ENCODE measurements at places on chromosomes 13 and 19.

- no peak for DNase-seq
These were observed 149.4 kb downstream of the STK24 start for GRCh38 chr13:98427331-98427995.

- no peak for DNase-seq
These were observed 849.4 kb downstream of the DACH1 start for GRCh38 chr13:71017607-71018006.

DNA sequence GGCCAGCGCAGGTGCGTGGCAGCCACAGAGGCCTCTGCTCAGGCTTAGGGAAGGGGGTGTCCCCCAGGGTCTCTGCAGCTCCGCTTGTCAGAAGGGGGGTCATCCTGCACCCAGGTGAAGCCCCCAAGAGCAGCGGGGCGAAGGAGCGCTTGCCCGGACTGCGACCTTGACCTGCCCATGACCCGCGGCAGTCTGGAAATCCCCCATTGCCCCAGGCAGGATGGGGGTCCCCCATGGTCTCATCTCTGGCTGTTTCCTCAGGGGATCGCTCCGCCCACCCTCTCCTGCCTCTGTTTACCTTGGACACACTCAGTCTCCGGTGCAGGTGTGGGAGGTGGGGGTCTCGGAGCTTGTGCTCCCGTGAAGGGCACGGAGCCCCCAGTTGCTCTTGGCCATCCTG lies 82.7 kb downstream of the KDM4B start:
- no peak for DNase-seq

DNA sequence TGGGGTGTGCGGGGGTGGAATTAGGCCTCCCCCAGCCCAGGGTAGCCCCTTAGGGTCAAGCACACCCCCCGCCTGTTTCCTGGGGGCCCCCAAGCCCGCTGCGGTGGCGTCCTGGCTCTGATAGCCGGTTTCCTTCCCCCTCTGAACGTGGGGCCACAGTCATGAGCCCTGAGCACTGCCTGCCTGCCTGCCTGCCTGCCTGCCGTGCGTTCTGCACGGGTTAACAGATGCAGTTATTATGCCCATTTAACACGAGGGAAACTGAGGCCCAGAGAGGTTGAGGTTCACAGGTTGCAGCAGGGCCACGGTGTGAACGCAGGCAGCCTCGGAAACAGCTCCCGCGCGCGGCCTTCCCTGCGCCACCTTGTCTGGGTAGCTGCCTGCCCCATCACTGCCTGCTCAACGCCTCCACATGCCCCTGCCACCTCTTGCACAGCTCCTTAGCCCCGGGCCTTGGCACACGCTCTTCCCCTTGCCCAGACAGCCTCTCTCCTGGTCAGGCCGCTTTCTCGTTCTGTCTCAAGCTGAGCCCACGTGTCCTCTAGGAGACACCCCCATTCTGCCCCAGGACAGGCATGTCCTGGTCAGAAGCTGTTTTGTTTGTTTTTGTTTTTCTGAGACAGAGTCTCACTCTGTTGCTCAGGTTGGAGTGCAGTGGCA lies 1.2 kb upstream of the GAMT start:
- DNase-seq = no peak

DNA sequence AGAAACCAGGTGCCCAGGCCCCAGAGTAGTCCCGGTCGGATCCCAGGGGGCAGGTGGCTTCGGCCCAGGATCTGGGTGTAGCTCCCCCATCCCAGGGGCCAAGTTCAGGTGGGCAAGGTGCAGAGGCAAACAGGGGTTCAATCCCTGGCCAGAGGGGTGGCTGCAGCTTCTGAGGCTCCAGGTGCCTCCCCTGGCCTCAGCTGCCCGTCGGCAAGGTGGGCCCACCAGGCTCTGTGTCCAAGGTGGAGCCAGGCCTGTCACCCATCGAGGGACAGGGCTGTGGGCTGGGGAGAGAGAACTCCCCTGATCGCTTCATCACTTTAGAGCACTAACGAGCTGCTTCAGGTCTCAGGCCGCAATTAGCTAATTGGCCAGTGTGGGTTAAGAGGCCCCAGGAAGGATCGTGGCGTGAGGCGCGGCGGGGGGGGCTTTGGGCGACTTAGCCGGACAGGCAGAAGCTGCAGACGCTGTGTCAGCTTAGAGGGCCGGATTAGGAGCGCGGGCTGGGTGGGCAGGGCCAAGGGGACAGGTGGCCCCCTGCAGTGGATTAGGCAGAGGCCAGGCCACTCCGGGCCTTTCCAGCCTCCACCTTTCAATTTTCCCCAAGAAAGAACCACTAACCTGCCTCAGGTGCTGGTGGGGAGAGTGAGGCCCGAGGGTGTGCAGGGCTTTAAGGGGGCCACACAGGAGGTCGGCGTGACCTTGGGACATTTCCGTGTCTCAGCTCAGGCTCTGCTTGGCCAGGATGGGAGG lies 2.8 kb upstream of the RAX2 start:
- no peak for DNase-seq

DNA sequence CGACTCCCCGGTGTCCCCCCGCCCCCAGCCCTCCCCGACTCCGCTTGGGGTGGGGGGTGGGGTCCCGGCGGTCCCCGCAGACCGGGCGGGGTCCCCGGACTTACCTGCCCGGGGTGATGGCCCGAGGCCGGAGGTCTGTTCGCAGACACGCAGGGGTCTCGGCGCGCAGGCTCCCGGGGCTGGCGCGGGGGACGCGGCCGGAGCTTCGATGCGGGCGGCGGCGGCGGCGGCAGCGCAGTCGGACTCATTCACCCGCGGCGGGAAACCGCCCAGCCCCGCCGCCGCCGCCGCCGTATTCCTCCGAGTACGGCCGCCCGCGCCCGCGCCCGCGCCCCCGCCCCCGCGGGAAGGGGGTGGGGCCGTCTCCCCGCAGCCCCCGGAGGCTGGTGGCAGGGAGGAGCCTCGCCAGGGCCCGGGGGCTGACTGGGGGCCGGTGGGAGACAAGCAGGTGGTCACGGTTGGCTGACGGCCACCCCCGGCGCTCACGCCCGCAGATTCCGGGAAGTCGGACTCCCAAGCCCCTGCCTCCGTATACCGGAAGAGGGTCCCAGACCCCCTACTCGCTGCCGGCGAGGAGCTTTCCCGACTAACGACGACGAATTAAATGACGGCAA lies at the start of gene C2CD4C:
Gene C2CD4C (minus strand): TSS at position 246 of the 614 bp plus-strand sequence. CDS start 786 bp downstream, outside the sequence.
- peak; percentile 14 for DNase-seq

DNA sequence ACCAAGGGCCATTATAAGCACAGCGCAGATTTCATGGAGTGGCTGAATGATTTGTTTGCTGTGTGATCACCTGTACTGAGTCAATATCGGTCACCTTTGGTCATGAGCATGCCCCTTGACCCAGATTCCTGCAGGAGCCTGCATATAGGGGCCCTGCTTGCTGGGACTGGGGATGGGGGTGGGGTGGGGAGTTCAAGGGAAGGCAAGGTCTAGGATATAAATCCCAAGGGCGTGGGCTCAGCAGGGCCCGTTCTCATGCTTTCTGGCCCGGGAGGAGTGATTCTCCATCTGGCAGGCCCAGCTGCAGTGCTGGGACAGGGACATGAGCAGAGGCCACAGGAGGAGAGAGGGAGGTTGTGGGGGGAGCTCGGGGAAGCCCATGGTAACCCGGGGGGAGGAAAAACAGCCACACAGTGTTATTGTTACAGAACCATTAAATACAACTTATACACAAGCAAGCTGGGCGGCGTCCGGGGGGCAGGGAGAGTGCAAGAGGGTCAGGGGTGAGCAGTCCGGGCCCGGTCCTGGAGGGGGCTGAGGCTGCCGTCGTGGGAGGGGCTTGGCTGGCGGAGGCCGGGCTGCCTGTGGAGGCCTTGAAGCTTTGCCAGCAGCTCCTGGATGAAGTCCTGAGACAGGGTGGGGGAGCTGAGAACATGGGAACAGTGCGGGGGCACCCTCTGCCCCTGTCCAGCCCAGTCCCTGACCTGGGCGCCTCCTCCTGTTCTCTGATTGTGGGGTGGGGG lies 5.2 kb downstream of the PPP1R14A start:
- peak; percentile 36 for DNase-seq

DNA sequence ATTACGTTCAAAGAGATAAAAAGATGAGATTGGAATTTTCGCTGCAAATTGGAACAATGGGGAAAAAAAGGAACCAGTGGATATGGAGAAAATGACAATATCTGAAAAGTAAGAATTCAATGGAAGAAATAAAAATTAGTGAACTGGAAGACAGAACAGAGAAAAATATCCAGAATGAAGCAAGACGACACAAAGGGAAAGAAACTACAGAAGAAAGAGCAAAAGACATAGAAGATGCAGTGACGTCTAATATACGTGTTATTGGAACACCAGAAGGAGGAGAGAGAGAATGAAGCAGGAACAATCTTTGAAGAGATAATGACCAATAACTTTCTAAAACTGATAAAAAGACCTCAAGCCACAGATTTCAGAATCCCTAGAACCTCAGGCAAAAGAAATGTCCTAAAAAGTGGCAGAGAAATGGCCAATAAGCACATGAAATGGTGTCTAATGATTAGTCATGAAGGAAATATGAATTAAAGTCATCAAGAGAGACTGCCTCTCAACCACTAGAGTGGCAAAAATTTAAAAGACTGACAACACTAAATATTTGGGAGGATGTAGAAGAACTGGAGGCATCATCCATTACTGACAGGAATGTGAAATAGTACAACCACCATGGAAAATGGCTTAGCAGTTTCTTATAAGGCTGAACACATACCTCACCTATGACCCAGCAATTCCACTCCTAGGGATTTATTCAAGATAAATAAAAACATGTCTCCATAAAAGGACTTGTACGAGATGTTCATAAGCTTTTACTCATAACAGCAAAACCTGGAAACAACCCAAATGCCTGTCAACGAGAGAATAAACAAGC lies 56.5 kb downstream of the GADD45B start:
- DNase-seq = peak; percentile 94

GRCh38 chr13:42532561-42533335 lies 41.2 kb upstream of the TNFSF11 start:
- no peak for DNase-seq

- DNase-seq = peak; percentile 65
These were observed 45.2 kb upstream of the RANBP3 start for GRCh38 chr19:6023085-6023682.

DNA sequence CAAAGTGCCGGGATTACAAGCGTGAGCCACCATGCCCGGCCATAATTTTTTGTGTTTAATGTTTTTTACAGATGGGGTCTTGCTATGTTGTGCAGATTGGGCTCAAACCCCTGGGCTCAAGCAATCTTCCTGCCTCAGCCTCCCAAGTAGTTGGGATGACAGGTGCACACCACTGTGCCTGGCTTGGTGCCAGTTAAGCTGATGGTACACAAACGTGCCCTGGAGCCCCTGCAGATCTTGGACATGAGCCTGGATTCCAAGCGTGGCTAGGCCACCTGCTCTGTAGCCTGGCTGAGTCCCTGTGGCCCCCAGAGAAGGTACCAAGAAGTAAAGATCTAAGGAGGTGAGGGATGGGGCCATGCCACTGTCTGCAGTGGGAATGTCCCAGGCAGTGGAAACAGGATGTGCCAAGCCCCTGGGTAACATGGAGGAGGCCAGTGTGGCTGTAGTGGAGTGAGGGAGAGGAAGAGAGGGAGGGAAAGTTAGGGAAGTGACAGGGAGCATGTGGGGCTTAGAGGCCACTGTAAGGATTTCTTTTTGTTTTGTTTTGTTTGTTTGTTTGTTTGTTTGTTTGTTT lies 7.0 kb downstream of the PRODH2 start:
- no peak for DNase-seq

- no peak for DNase-seq
These were observed 170.0 kb downstream of the COL4A1 start for GRCh38 chr13:110136660-110137585.

DNA sequence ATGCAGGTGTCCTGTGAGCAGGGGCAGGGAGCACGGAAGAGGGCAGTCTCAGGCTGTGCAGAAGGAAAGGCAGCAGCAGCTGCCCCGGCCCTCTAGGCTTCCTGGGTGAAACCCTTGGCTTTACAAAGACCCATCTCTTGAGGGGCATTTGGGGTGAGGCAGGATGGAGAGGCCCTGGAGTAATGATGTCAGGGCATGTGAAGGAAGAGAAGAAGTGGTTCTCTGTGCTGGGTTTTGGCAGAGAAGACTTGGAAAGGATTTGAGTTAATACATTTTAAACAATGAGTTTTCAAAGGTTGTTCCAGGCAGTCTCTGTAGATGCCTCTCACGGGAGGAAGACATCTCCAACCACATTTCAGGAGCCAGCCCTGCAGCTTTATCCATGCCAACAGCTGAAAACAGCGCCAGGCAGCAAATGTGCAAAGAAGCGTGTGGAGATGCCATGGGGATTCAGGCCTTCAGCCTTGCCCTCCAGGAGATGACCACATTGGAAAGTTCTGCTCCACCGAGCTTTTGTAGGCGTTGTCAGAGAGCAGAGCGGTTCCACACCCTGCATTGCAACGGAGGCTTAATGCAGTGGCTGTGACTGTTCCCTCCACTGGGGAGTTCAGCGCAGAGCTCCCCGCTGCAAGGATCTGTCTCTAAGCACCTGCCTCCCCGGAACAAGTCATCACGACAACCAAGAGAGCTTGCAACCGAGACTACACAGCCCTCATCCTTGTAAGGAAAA lies 322.8 kb downstream of the UQCRFS1 start:
- DNase-seq = peak; percentile 3

DNA sequence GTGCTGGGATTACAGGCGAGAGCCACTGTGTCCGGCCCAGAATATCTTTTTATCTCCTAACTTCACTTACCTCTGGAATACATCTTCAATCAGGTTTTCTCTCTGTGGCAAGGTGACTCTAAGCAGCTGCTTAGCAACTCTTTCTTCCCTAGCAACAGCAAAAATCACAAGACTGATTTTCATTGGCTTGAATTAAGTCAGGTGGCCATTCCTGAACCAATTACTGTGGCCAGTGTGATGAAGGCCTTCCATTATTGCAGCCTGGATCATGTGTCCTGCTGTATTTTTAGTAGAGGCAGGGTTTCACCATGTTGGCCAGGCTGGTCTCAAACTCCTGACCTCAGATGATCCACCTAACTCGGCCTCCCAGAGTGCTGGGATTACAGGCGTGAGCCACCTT lies 9.0 kb upstream of the LTBP4 start:
- peak; percentile 33 for DNase-seq
